ENCODE measurements at places on chromosomes 5 and 9.
A peak's percentile ranks its signal among the peaks of the same experiment; 100 is the strongest.

DNA sequence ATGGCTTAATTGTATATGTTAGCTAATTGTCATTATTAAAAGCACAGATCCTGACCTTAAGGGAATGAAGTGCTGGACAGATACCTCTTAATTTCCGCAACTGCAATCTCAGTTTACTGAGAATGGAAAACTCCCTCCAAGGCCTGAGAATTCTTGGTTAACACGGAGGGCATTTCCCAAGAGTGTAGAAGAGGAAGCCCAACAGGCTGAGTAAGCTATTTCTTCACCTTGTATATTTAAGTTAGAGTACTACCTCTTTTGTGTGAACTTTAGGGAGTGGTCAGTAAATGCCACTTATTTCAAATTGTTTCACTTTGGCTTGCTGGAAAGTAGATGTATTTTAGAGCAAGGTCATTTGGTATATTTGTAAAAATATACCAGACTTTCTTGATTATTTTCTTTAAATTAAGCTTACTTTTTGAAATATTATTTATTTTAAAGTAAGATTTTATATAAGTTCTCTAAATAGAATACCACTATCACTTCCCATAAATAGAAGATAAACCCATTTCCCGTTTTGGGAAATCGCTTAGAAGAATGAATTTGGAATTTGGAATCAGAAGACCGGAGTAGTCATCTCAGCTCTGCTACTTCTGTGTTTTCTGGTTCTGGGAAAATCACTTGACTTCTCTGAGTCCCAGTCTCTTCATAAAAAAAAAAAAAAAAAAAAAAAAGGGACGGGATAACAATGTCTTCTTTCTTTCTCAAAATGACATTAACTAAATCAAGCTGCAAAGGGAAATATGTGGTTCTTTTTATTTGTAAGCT lies 26.0 kb upstream of the C9orf72 start:
- no peak for DNase-seq

DNA sequence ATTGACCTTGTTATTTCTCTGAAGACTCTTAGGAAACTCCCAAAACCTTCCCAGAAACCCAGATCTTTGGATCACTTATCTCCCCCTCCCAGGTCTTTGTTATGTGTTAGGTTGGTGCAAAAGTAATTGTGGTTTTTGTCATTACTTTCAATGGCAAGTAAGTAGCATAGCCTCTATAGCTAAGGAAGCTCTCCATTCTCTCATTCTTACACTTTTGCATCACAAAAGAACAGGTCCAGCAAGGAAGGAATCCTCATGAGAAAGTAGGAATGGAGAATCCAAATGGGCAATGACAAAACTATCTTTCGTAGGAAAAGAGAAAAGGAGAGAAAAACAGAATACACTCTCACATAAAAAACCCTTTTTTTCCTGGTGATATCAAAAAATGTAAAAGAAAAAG lies 81.3 kb upstream of the ELAVL2 start:
- DNase-seq = no peak

DNA sequence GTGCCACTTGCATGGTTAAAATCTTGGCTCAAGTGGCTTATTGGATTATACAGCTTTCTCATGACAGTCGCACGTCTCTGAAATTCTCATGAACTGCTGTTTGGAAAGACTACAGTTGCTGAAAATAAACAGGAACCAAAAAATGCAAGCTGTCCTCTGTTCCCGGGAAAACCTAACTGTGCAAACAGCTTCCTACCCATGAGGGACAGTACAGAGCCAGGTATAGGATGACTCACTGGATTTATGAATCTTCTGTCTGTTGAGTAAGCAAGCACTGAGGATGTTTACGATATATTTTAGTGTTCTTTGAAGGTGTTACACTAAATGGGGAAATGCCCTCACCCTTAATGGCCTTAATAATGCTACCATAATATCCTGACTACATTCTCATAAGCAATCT lies 380.3 kb upstream of the TNC start:
- no peak for DNase-seq

DNA sequence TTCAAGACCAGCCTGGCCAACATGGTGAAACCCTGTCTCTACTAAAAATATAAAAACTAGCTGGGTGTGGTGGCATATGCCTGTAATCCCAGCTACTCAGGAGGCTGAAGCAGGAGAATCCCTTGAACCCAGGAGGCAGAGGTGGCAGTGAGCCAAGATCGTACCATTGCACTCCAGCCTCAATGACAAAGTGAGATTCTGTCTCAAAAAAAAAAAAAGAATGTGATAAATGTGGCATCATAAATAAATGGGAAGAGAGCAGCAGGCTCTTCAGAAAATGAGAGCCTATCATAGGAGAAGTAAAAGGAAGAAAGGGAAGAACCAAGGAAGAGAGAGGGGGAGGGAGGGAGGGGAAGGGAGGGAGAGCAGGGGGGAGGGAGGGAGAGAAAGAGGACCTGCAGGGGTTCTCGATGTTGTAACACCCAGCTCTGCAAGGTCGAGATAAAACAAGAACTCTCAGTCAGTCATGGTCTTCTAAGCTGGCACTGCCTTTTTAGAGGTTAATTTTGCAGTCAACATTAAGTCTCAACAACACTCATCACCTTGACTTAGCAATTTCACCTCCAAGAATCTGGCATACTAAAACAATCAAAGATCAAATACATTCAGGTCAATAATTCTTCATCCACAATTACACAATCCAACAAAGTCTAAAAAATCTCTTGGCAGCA lies 68.7 kb upstream of the SIMC1 start:
- DNase-seq = no peak

- DNase-seq = peak; percentile 17
Observed at GRCh38 chr5:150428106-150428876, 15.6 kb upstream of the CD74 start.

DNA sequence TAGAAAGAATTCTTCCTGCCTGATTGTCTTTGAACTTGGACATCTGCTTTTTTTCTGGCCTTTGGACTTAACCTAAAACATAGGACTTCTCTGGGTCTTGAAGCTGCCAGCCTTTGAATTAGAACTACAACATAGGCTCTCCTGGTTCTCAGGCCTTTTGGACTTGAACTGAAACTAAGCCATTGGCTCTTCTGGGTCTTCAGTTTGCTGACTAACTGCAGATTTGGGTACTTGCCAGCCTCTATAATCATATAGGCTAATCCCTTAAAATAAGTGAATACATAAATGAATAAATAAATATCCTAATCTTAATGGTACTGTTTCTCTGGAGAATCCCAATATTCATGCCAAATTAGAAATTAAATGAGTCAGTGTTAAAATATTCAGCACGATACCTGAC lies 473.4 kb upstream of the PAPPA start:
- DNase-seq = no peak
